Suppressor macrophage treated with lipopolysaccharide for 4 hours (primary cell): ENCODE measurements at places on chromosomes 16 and 17.

DNA sequence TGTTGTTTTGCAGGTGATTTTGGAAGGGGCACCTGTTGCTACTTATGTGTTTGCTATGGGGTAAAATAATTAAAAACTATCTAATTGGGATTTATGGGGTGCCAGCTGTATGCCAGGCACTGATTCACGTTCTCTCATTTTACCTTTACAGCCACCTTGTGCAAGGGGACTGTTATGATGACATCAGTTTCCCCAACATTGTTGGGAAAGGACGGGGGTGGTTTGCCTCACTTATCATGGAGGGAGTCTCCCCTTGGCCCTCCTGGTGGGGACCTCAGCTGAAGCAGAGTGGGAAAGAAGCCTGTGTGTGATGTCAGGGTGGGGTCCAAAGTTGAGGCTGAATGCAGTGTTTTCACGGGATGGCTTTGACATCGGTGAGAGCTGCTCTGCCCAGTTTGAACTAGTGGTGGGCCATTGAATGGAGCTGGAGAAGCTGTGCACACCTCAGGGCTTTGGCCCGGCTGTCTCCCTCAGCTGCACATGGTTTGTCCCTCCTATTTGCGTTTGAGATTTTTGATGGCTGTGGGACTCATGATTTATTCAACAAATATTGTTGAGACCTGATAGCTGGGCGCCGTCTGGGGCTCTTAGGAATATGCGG is 36.1 kb downstream of the CMIP start:
- no peak for DNase-seq

GRCh38 chr17:13158494-13159240 is 140.8 kb upstream of the ELAC2 start:
- no peak for DNase-seq

DNA sequence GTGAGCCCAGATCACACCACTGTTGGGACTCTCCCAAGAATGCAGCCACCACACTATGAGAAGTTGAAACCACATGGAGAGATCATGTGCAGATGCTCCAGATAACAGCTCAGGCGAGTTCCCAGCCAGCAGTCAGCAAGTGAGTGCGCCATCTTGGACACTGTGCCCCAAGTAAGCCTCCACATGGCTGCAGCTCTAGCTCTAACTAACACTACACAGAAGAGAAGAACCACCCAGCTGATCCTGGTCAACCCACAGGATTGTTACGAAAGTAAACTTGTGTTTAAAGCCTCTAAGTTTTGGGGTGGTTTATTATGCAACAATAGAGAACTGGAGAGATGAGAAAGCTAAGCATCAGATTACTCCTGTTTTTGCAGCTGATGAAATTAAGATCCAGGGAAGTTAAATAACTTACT is 25.8 kb downstream of the SLC38A7 start:
- DNase-seq, result no peak

DNA sequence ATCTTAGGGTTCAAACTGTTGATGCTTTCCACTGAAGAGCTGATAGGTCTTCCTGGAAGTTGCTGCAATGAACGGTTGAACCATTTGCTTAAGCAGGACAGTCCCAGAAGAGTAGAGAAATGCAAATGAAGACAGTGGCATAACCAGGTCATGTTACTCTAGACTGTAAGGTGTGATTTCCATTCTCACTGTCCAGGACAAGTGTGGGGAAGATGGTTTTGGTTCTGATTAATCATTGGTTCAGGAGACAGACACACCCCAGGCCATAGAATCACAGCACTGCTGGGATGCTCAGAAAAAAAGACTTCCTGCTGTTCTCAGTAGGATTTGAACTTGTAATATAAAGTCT is 34.8 kb upstream of the XYLT2 start:
- no peak for DNase-seq

GRCh38 chr17:73343168-73343634 is 31.4 kb upstream of the CDC42EP4 start:
- no peak for DNase-seq

- peak; percentile 50 for DNase-seq
Measured at GRCh38 chr17:4947010-4947410, 1.3 kb downstream of the PFN1 start.

GRCh38 chr17:48571826-48572417 is 6.2 kb downstream of the HOXB4 start:
- DNase-seq, result no peak

- DNase-seq, result no peak
Measured at GRCh38 chr16:54164789-54165173, 121.8 kb downstream of the IRX3 start.
